ENCODE measurements at places on chromosomes 2 and 18.
A peak's percentile ranks its signal among the peaks of the same experiment; 100 is the strongest.

DNA sequence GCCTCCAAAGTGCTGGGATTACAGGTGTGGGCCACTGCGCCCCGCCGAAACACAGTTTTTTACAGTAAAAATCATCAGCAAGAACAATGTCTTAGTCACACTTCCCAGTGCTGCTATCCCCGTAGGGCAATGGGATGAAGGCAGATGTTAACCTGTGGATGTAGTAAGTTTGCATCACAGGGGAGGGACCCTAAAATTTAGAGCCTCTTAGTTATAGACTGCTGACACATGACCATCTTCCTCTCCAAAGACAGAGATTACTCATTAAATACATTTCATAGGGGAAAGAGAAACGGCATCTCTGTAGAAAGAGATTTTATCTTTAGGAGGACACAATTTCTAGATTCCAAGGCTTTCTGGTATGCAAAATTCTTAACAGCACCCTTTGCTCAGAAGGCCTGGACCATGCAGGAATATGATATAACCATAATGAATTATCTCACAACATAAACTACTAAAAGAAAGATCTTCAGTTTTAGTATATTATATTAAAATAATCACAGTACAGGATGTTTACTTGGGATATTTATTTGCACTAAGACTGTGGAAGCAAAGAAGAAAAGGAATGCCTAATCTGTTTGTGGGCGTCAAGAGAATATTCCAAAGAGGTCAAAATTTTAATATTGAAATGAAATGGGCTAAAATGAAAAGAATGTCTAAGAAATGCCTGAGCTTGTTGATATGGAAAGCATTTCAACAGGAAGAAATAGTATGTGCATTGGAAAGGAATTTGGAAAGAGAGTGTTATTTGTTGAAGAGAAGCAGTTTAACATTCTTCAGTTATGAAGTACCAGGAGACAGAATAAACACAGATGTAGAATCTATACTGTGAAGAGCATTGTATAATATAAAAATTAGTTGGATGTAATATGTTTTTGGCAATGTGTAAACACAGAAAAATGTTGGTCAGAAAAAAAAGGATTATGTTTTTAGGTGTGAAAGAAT, 1228.3 kb upstream of the CHAC2 start:
- DNase-seq = no peak
- H3K27ac ChIP-seq = no peak overlapping the region
- no peak overlapping the region for H3K4me3 ChIP-seq
- no peaks in the 10 kb centered on the region for H3K36me3 ChIP-seq
- H3K4me1 ChIP-seq = no peaks in the 10 kb centered on the region
- H3K27me3 ChIP-seq = no peaks in the 10 kb centered on the region

DNA sequence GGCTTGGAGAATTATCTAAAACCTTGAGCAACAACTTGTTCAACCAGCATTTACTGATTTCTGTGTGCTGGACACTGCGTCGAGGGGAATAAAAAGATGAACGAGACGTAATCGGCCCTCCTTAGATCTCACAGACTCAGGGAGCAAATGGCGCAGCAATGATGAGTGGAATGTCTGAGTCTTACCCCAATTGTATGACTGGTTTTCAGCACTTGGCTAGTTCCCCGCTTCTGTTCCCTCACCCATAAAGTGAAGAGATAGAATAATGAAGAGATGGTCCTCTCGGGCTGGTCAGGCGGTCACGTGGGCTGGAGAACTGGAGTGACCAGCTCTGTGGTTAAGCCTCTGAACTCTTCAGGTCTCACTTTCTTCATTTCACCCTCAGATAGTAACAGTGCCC, 17.3 kb upstream of the GATA6 start:
- H3K4me3 ChIP-seq = no peak overlapping the region
- H3K27ac ChIP-seq = no peak overlapping the region
- no peaks in the 10 kb centered on the region for H3K4me1 ChIP-seq
- peaks cover 26% of the 10 kb centered on the region for H3K27me3 ChIP-seq
- H3K36me3 ChIP-seq = no peaks in the 10 kb centered on the region

GRCh38 chr18:13323186-13323585, 104.6 kb downstream of the LDLRAD4 start:
- no peak overlapping the region for H3K4me3 ChIP-seq
- DNase-seq = no peak
- H3K36me3 ChIP-seq = no peaks in the 10 kb centered on the region
- no peak overlapping the region for H3K27ac ChIP-seq
- H3K27me3 ChIP-seq = no peaks in the 10 kb centered on the region
- no peaks in the 10 kb centered on the region for H3K4me1 ChIP-seq

DNA sequence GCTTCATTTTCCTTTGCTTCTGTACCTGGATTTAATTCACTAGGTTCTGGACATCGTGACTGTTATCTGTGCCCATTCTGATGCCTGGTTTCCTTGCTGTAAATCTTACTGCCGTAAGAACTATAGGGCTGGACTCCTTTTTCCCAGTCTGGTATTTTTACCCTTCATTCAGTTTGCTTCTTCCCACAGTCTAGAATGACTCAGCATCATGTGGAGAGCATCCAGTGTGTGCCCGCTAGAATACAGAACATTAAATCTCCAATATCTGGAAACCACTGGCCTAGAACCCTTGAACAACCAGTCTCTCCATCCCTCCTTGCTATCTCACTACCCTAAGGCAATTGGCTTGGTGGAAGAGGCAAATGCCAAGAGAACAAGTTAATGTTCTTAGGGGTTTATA, 1075.4 kb upstream of the ZEB2 start:
- DNase-seq = no peak
- H3K27me3 ChIP-seq = no peaks in the 10 kb centered on the region
- no peaks in the 10 kb centered on the region for H3K36me3 ChIP-seq
- H3K4me3 ChIP-seq = no peak overlapping the region

DNA sequence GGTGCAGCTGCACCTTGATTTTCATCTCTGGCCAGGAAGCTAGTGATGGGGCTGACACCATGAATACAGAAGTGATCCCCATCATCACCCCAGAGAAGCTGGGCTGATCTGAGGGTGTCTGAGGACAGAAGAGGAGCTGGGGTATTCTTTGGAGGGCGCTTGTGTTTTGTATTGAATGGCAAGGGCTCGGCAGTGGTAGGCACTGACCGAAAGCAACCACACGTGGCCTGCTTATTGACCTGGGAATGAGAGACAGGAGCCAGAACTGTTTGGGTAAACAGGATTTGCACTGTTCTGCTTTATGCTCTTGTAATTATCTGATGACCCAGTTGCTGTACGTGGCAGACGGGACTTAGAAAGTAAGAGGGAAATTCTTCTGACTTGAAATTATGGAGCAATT, 62.6 kb upstream of the RPL31 start:
- no peak overlapping the region for H3K27ac ChIP-seq
- no peak for DNase-seq
- no peaks in the 10 kb centered on the region for H3K4me1 ChIP-seq
- no peaks in the 10 kb centered on the region for H3K27me3 ChIP-seq
- H3K36me3 ChIP-seq = no peaks in the 10 kb centered on the region

DNA sequence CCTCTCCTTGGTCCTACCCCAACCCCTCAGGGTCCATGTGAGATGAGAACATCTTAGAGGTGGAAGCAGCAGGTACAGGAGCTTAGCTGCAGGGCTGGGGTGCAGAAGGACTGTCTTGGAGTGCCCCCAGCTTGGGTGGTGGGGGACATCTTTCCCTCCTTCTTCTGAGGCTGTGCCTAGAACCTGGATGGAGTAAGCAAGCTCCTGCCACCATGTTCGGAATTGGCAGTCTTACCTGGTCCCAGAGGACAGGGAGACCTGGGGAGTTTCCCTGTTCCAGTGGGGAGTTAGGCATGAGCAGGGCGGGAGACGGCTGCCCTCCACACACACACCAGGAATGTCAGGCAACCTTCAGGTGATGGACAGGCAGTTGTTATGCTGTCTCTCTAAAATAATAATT, 131.0 kb upstream of the COPS8 start:
- H3K27ac ChIP-seq = no peak overlapping the region
- H3K27me3 ChIP-seq = no peaks in the 10 kb centered on the region
- H3K36me3 ChIP-seq = no peaks in the 10 kb centered on the region
- no peak for DNase-seq

DNA sequence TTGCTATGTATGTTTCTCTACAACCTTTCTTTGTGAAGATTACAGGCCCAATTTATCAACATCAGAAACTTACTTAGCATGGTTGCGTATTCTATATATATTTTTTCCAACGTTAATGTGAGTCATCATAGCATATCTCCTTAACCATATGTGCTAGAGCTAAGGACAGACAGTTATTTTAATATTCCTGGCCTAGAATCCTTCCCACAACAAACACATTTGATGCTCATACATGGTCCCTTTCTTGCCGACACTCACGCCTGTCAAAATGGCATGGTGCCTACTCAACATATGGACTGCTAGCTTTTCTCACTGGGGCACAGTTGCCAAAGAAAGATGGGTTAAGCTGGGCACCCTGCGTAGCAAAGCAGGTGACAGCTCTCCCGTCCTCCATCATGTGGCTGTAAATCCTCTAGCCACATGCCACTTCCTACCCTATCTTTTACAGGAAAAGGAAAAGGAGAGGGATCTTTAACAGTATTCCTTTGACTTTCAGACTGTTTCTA, 75.2 kb upstream of the GALNT5 start:
- H3K4me1 ChIP-seq = no peaks in the 10 kb centered on the region
- no peaks in the 10 kb centered on the region for H3K36me3 ChIP-seq
- H3K4me3 ChIP-seq = no peak overlapping the region
- DNase-seq = peak; percentile 8

DNA sequence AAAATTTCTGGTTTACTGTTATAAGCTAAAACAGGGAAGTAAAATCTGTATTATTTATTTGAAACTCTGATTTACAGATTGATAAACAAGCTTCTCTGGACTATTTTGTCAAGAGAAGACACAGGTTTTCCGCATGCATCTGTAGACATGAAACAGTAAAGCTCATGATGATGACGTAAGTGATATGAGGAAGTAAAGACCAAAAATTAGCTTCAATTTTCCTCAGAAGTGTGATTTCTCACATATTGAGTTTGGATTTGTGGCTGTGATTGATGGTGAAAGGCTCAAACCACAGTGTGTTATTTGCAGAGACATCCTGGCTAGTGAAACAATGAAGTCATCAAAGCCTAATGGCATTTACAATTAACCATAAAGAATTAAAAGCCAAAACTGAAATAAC, 12.6 kb upstream of the LONRF2 start:
- DNase-seq = no peak
- no peaks in the 10 kb centered on the region for H3K4me1 ChIP-seq
- no peaks in the 10 kb centered on the region for H3K36me3 ChIP-seq
- H3K4me3 ChIP-seq = no peak overlapping the region
- H3K27ac ChIP-seq = no peak overlapping the region
- peaks cover 2% of the 10 kb centered on the region for H3K27me3 ChIP-seq

DNA sequence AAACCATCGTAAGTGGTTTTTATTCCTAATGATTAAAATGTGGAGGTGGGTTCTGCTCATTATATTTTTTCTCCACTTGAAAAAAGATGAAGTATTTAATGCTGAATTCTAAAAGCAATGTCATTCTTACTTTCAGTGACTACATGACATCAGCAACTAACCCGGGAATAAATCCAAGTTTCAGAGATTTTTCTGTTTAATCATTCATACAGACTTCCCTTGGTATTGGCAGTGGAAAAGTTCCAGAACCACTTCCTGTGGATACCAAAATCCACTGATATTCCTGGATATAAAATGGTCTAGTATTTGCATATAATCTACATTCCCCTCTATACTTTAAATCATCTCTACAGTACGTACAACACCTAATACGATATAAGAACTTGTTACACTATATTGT, 128.6 kb downstream of the ZNF532 start:
- H3K36me3 ChIP-seq = no peaks in the 10 kb centered on the region
- no peak overlapping the region for H3K4me3 ChIP-seq
- H3K27me3 ChIP-seq = no peaks in the 10 kb centered on the region
- no peak for DNase-seq
- H3K27ac ChIP-seq = no peak overlapping the region
- H3K4me1 ChIP-seq = peaks cover 5% of the 10 kb centered on the region

- DNase-seq = no peak
- no peak within 1 kb of the TSS for H3K27ac ChIP-seq
- H3K4me3 ChIP-seq = peak within 1 kb of the TSS; percentile 62
- H3K27me3 ChIP-seq = peaks cover 30% of the 10 kb centered on the region
- H3K36me3 ChIP-seq = no peaks in the 10 kb centered on the region
Observed at GRCh38 chr18:46756559-46757201, at the start of gene ST8SIA5. ST8SIA5 (minus strand) TSS chr18:46757053; CDS start chr18:46756508, 545 bp downstream.

GRCh38 chr2:71933467-71934319, 214.0 kb downstream of the CYP26B1 start:
- no peaks in the 10 kb centered on the region for H3K36me3 ChIP-seq
- no peak overlapping the region for H3K4me3 ChIP-seq

GRCh38 chr18:62759704-62760402, 44.5 kb downstream of the PHLPP1 start:
- H3K27me3 ChIP-seq = no peaks in the 10 kb centered on the region
- no peak overlapping the region for H3K27ac ChIP-seq
- H3K4me3 ChIP-seq = no peak overlapping the region
- no peak for DNase-seq
- no peaks in the 10 kb centered on the region for H3K36me3 ChIP-seq
